ENCODE measurements at places on chromosomes 11 and 22.

GRCh38 chr11:133579165-133580031 lies 47.1 kb upstream of the OPCML start:
- no peak for DNase-seq

- peak; percentile 80 for DNase-seq
These were observed 1.0 kb upstream of the SLC25A1 start for GRCh38 chr22:19179497-19180048.

GRCh38 chr11:132158091-132158490 lies 787.7 kb downstream of the NTM start:
- DNase-seq = no peak

- no peak for DNase-seq
These were observed 41.7 kb downstream of the MICAL3 start for GRCh38 chr22:17982572-17983141.

GRCh38 chr11:109945626-109946321 lies 147.4 kb upstream of the ZC3H12C start:
- no peak for DNase-seq

DNA sequence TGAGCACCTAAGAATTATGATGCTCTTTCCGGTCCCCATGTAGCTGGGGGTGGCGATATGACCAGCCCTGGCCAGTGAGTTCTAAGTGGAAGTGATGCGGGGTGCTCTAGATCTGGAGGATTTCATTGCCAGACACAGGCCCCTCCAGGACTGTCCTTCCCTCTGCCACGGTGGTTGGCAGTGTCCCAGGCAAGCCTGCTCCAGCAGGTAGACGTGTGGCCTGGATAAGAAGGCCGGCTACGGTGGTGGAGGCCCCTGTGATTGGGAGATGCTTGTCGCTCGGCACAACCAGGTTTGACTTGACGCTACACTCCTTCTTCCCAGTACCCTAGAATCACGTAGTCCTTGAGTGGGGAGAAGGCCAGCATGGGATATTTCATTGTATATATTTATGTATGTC lies 9.1 kb upstream of the ARHGAP8 start:
- no peak for DNase-seq

DNA sequence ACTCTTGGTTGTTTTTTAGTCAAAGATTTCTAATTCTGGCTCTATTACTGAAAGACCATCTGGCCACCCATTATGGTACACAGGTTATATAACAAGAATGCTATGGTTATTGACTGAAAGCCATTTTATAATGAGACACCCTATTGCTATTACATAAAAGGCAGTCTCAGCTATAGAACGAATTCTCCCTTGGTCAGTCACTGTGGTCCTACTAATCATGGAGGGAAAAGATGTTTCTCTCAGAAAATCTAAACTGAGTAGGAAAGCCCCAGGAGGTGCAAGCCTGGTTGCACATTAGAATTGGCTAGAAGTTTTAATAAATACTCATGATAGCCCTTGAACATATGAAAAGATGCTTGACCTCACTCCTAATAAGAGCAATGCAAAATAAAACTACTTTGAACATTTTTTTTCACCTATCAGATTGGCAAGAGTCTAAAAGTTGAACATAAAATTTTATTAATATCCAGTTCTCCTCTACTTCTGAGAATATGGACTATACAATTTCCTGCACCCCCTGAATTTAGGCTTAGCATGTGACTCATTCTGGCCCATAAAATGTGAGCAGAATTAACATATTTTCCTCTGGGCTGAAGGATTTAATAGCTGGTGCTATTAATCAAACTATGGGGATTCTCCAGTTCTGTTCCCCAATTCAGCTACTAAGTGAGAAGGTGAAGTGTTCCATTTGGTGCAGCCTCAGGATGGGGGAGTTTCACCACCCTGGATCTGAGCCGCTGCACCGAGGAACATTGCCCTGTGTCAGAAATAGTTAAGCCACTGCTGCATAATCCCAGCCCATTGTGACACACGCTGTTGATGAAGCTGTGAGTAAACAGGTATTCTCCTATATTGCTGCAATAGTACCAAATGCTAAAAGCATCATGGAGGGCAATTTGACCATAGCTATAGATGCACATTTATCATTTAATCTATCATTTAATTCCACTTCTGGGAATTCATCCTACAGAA lies 11.5 kb upstream of the CRKL start:
- no peak for DNase-seq

DNA sequence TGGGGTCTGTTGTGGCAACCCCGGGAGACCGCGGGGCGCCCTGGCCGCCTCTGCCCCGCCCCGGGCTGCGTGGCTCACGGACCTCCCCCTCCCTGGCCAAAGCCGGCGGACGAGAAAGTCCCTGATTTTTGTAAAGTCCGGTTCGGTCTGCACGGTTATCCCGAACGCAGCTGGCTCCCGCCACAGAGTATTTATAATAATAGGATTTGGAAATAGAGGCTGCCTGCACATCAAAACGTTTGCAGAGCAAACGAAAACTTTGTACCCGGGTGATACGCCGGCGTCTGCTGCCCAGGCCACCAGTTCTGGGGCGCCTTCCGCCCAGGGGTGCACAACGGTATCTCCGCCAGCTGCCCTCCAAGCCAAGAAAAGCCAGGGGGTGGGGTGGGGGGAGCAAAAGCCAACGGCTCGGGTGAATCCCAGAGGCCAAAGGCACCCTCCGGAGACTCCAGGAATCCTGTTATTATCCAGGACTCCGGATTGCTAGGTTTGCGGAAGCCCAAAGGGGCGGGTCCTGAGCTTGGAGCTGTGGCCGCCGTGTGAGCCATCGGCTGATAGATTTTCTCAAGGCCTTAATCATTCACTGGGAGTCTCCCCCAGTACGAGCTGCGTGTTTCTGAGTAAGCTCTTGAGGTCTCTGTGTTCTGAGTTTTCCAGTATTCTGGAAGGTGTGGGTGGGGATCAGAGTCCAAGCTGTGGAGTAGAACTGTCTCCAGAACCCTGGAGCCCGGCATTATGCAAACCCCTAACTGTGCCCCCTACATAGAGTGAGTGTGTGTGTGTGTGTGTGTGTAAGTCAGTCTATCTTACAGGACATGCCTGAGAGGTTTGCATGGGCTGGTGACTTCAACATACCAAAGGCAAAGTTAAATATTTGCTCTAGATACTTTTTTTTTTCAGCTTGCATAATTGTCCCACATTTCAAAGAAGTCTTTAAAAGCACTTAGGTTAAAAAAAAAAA lies 673 bp upstream of the SHANK2 start:
- no peak for DNase-seq

DNA sequence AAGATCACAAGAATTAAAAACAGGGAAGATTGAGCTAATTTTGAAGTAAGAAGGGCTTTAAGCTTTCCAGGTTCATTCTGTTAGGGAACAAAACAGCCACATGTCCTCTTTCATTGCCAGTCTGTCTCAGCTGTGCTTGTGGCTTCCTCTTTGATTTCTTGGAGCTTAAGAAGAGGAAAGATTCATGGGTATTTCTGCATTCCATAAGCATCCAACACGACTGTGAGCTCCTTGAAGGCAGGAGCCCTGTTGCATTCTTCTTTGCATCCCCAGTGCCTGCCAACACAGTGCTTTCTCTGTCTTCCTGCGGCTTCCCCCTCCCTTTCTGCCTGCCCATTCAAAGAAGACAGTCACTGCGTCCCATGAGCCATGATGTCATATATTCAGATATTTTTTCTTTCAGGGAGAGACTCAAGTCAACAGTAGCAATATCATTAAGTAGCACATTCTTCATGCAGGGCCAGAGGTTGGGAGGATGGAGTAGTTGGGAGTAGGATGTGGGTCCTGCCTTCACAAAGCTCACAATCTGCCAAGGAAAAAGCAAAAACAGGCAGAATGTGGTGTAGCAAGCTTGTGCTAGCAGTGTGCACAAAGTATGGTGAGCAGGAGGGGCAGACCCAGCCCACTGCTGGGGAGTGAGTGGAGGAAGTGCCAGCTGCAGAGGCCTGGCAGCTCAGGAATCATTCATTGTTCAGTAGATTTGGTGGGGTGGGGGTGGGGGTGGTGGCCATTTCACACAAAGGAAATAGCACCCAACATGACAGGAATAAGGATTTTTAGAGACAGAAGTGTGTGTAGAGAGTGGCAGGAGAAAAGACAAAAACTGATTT lies 162.1 kb upstream of the RASSF10 start:
- DNase-seq = no peak

GRCh38 chr22:25447067-25447685 lies 117.3 kb upstream of the GRK3 start:
- no peak for DNase-seq

- no peak for DNase-seq
These were observed 109.3 kb downstream of the ST3GAL4 start for GRCh38 chr11:126464796-126465195.

GRCh38 chr11:61569701-61570100 lies 11.2 kb downstream of the SYT7 start:
- no peak for DNase-seq

- DNase-seq = no peak
These were observed 269.8 kb upstream of the PDGFD start for GRCh38 chr11:104433751-104434150.

- no peak for DNase-seq
These were observed 1.7 kb downstream of the RASL10A start for GRCh38 chr22:29313576-29314466.

GRCh38 chr22:29078036-29078868 lies 5.4 kb downstream of the KREMEN1 start:
- no peak for DNase-seq

DNA sequence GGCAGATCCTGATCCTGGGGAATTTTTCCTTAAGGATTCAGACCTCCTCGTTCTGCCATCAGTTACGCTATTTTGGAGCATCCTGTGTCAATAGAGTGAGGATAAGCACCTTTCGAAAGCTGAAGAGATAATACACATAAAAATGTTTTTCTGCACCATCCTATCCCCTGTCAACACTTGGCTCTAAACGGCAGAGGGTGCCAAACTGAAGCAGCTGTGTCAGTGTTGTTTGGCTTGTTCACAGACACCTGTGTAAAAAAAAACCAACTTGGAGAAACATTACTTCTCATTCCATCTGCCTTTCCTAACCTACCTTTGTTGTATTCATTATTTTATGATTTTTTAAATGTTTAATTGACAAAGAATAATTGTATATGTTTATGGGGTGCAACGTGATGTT lies 417.0 kb upstream of the DDI1 start:
- no peak for DNase-seq

DNA sequence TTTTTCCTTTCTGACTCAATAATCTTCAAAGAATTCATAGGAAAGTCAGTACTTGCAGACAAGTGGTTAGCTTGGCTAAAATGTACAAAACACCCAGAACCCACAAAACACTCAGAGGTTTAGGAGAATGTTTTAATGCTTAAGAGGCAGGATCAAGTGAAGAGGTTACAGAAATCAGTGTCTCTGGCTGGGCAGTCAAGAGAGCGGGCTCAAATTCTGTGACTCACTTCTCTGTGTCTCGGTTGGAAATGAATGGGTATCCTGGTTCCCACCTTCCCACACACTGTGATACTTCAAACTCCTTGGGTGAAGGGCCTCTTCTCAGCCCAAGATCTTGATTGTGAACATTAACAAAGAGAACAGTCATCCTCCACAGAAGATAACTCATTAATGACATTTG lies 3.8 kb downstream of the MPEG1 start:
- DNase-seq = no peak

GRCh38 chr11:86803136-86804045 lies 3.0 kb downstream of the PRSS23 start:
- DNase-seq = no peak

All from putamen (tissue), 1 donor.